Stimulated activated CD8-positive, alpha-beta memory T cell treated with anti-CD3 and anti-CD28 coated beads, Interleukin-2, amount 100 ng/mL, for 1 hour (primary cell): ENCODE measurements at places on chromosomes 3 and 15.

DNA sequence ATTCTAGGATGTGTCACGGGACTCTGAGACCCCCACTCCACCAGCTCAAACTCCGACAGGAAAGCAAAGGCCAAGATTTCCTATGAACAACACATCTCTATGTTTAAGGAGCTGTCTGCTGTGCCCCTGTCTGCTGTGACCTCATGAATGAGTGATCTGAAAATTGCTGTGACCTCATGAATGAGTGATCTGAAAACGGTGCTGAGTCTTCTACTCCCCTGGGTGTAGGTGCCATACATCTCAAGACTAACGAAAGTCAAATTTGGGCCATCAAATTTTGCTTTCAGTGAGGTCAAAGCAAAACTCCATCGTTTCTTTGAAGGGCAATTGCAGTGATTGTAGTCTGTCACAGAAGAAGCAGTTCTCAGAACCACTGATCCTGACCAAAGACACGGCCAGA is 24.4 kb downstream of the IL5RA start:
- no peak for DNase-seq

DNA sequence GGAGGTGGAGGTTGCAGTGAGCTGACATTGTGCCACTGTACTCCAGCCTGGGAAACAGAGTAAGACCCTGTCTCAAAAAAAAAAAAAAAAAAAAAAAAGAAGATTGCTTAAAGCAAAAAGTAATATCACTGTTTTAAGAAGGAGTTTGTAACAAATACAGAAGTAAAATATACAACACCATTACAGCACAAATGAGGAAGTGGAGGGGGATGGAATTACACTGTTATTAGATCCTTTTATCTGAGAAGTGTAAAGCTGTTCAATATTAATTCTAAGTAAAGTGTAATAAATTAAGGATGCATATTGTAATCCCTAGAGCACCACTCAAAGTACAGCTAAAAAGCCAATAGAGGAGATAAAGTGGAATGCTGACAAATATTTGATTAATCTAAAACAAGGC is 47.0 kb upstream of the SNRPA1 start:
- DNase-seq: no peak

GRCh38 chr15:100559330-100559729 is 30.6 kb upstream of the CERS3 start:
- DNase-seq: no peak

GRCh38 chr3:133294253-133294652 is 105.6 kb upstream of the BFSP2 start:
- no peak for DNase-seq

- no peak for DNase-seq
Measured at GRCh38 chr3:141431411-141432378, 55.1 kb upstream of the RASA2 start.

- DNase-seq: no peak
Measured at GRCh38 chr3:194343561-194343893, 7.6 kb downstream of the CPN2 start.

DNA sequence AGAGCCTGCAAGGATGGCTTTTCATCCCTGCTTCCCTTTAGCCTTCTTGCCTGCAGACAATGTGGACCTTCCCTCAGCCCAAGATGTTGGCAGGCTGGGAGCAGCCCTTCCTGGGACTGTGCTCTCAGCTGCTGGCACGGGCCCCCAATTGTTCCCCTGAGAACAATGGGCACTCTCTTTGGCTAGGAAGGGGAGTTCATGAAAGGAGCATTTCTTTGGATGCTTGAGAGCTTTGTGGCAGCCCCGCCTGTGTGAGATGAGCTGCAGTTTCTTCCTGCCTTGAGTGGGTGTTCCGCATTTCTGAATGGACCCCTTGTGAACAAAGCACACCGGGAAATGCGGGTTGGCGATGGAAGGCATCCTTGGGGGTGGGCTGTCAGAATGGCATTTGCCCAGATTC is 35.0 kb upstream of the BSN start:
- no peak for DNase-seq

DNA sequence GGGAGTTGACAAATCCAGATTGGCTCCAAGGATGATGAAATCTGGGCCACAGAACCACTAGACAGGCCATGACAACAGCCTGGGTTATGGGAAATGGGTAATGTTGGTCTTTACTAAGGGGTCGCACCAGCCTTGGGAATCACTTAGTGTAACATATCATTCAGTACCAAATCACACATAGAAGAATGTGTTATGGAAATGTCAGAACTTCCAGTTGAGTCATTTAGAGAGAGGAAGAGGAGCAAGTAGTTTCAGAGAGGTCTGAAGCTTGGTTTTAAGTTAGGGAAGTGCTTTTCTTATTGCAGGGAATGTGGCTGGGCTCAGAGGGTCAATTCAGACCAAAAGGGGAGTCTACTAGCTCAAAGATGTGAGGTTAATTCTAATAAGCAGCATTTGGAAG is 241.6 kb upstream of the ZPLD1 start:
- DNase-seq: no peak

GRCh38 chr3:166864473-166865467 is 515.3 kb downstream of the ZBBX start:
- no peak for DNase-seq

DNA sequence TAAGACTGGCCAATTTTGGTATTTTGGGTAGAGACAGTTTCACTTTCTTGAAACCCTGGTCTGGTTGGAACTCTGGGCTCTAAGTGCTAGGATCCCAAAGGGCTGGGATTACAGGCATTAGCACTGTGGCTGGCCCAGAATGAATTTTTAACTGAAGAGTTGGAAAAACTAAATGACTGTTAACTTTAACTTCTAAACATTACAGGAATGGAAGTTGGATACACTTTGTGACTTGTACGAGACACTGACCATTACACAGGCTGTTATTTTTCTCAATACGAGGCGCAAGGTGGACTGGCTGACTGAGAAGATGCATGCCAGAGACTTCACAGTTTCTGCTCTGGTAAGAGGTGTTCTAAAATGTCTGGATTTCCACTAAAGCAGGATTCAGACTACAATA is 3.5 kb downstream of the EIF4A2 start:
- no peak for DNase-seq

DNA sequence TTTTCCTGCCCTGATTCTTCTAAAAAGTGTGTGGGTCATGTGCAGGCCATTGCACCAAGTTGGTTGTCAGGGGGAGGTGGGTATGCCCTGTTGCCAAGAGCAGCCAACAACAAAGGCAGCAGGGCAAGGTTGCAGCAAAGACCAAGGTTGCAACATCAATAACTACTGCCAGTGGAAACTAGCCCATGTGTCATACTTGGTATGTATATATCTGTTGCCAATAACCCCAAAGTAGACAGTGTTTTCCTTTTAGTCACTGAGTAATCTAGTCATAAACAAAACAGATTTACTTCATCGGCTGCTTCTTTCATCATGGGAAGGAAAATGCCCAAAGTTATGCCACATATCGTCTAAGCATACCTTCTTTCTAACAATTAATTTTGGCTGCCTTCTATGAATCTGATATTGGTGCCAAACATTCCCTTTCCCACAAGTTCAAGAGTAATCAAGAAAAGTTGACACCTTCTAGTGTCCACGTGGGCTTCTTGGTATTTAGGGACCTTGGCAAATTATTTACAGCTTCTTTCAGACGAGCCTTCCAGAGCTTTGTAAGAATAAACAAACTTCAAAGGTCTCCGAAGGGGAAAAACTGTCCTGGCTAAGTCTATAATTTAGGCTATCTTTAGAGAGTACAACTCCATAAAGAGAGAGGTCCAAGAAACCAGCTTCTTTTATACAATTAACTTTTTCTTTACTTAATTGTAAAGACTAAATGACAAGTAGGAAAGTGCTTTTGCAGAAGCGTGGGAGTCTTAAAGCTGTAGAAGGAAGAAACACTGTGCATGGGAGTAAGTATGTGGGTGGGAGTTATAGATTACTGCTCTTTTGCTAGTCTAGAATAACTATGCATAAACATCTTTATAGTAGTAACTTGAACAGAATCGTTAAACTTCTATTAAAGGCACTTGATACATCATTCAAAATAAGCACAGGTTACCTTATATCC is 10.0 kb upstream of the MBNL1 start:
- DNase-seq: peak; percentile 38

DNA sequence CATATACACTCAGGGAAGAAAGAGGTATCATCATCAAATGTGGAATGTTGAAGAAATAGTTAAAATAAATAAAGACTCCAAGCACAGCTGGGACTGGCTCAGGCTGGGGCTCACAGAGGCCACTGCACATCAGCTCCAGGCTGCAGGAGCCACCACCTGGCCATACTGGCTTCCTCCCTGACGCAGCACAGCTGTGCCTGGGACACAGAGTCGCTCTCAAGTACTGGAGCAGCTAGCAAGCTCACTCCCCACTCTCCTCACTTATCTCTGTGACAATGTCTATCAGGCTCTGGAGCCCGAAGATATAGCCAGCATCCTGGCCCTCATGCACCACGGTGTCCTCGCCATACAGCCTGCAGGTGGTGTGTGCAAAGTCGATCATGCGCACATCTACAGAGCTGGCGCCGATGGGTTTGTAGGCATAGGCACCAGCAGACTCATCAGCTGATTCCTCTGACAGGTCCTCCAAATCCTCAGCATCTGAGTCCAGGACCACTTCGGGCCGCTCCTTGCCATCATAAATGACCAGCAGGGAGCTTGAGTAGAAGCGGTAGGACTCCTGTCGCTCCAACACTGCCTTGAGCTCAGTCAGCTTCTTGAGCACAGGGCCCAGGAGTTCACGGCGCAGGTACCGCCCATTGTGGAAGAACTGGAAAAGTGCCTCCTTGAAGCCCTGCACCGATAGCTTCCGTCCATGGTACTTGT is 2.5 kb upstream of the NCKIPSD start:
- no peak for DNase-seq

GRCh38 chr15:88115486-88116152 is 140.9 kb downstream of the NTRK3 start:
- no peak for DNase-seq

DNA sequence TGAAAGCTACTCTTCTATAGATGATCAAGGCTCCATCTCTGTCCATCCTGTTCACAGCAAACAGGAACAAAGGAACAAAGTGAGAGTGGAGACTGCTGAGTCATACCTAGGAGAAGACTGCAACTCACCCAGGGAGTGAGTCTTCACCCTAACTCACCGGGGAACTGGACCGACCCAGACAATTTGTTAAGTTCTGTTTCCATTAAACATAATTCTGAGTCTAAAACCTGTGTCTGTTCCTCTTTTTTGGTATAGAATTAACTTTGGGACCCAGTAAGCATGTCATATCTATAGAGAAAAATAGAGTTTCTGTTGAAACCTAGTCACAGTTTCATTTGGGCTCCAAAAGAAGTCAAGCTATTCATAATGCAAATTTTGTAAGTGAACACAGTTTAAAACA is 21.6 kb downstream of the CCDC80 start:
- DNase-seq: no peak

DNA sequence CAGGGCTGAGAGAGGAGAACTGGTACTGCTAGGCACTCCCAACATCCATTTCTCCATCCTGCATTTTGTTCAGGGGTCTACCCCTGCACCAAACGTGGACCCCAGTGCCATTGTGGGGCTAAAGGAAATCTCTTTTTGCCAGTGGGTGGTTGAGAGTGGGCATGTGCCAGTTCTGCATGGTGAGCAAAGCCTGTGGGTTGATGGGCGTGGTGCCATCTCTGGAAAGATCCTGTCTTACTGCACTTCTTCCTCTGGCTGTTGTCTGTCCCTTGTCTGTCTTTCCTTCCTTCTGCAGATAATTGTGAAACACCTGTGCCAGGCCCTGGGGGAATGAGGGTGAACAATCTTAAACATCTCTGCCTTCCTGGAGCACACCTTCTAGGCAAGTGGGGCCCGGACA is 1.4 kb upstream of the RARRES1 start:
- no peak for DNase-seq

- DNase-seq: no peak
Measured at GRCh38 chr15:72800833-72801481, 17.4 kb upstream of the ADPGK start.

DNA sequence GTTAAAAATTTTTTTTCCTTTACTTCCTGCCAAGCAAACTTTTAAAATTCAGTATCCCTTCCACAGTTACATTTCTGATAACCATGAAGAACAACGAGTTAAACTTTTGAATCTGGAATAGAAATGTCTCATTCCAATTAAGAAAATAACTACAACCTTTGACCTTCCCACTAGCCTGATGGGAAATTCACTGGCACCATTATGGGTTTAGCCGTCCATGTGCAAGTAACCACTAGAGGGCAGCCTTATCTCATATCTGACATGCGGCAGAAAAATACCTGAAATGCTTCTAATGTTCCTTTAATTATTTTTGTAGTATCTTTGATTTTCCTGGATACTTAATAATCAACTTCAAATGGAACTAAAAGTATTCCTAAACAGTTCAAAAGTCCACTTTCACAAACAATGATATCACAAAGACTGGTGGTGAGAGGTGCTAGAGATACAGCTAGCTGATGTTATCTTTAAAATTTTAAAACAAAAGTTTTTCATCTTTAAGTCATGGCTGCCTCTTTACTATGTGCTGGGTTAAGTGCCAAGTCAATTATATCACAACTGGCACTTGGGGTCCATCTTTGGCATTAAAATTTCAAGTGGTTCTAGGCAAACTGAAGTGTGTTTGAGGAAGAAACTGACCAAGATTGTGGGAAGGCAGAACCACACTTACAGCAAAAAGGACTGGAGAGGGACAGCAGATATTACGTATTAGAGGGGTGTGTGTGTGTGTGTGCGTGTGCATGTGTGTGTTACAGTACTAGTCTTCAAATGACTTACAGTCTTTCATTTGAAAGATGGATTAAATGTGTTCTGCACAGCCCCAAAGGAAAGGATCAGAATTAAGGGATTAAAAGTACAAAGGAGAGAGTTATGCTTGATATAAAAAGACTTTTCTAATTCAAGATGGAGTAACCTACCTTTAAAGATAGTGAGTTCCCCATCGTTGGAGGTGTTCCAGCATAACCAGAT is 107.1 kb upstream of the ICE2 start:
- no peak for DNase-seq

DNA sequence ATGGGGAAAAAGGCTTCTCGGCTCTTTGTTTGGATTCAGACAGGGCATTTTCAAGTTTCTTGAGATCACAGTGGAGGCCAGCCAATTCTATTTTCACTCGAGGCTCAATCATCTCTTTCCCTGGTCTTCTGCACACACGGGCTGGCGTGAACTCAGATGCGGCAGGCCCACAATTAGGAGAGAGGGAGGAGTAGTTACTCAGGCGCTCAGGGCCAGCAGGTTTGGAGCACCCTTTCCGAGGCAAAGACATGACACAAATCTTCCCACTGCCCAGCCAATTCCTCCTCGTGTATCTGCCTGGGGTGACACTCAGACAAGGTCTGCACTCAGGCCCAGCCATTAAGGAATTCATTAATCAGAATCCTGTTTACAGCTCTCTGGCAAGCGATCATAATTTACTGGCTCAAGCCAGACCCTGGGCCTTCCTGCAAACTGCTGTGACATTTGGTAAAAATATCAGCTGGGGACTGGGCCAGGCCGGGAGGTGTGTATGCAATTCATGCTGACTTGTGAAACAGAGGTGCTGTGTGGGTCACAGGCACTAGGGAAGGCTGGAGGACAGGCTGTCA is 68.1 kb upstream of the TLE3 start:
- no peak for DNase-seq

- DNase-seq: no peak
Measured at GRCh38 chr3:131402391-131403039, 20.9 kb downstream of the NUDT16 start.

DNA sequence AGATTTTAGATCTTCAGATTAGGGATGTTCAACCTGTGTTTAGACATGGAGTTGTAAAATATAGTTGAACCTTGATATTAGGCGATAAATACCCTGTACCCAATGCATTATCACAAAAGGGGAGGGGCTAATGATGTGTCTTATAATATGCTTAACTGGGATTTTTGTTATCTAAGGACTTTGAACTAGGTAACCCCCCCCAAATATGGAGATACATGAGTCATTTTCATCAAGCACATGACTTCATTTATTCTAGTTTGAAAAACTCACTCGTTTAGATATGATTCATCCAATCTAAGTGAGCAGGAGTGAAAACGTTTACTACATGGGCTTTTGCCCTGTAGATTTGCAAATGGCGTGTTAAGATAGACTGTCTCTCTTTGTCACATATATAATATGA is 212.4 kb downstream of the IL5RA start:
- DNase-seq: no peak
